ENCODE measurements at places on chromosomes 6 and 20.
A peak's percentile ranks its signal among the peaks of the same experiment; 100 is the strongest.

DNA sequence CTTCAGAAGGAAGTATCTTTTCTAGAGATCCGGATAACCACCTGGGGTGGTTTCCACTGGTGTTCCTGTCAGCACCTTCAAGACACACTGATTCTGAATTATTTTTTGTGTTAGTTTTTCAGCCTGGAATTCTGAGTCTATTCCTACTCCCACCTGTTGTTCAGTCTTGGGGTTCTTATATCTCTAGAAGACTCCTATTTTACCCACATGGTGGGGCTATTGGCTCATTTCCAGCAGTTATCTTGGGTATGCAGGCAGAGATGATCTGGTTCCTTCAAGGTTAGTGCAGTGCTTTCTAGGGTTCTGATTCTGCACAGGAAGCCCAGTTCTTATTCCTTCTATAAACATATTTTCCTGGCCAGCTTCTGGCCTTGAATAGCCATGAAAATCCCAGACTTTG, 175.6 kb upstream of the PDE7B start:
- no peak for DNase-seq

DNA sequence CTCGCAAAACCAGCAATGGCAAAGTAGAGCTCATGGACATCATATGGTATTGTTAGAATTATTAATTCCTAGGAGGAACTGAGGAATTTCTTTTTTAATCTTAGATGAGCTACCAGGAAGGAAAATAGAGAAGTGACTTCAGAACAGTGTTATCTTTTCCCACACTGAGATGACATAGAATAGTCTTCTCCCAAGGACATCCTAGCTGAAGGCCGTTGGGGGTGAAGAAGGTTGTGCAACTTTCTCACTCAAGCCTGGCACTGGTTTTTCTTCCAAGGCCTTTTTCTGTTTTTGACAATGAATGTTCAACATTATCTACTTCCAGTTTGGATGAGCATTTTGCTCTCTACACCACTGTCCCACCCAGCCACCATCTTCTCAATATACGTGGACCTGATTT, 35.8 kb upstream of the MAS1 start:
- DNase-seq: no peak

DNA sequence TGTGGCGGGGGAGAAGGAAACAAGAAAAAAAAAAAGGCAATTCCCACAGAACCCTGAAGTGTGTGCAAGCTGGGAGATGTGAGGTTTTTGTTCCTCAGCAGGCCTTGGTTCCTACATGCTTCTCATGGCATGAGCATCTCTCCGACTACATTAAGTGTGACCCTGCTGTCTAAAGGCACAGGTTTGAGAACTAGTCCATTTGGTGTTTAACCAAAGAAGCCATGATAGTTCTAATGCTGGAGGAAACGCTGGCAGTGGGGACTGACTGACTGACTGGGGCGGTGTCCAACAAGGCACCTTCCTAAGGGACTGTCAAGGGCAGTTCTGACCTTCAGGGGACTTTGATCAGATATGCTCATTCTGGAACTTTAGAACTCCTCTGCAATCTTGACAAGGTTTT, 3.8 kb downstream of the TXNDC5 start:
- no peak for DNase-seq

DNA sequence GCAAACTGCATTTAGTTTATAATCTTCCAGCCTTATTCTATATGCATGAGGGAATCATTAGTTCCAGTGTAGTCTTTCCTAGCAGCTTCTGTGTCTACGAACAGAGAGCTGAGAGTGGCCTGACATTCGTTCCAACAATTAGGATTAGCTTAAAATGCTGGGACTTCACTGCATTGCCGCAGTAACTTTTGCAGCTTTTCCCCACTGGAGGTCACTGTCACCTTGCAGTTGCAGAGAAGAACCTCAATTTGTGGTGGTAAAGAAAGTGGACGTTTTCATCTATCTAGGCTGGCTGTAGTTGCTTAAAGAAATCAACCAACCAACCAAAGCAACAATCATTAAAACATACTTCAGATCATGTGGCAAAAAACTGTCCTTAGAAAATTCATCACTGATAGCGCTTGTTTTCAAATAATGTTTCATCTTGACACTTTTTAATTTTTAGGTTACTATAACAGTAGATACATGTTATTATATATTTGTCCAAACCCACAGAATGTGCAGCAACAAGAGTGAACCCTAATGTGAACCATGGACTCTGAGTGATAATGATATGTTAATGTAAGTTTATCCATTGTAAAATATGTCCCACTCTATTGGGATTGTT, 12.2 kb downstream of the MYLK4 start:
- DNase-seq: peak; percentile 25

GRCh38 chr6:87407561-87407900, 241 bp upstream of the CFAP206 start:
- peak; percentile 50 for DNase-seq

- no peak for DNase-seq
Measured at GRCh38 chr6:25171301-25171700, 107.9 kb upstream of the CARMIL1 start.

DNA sequence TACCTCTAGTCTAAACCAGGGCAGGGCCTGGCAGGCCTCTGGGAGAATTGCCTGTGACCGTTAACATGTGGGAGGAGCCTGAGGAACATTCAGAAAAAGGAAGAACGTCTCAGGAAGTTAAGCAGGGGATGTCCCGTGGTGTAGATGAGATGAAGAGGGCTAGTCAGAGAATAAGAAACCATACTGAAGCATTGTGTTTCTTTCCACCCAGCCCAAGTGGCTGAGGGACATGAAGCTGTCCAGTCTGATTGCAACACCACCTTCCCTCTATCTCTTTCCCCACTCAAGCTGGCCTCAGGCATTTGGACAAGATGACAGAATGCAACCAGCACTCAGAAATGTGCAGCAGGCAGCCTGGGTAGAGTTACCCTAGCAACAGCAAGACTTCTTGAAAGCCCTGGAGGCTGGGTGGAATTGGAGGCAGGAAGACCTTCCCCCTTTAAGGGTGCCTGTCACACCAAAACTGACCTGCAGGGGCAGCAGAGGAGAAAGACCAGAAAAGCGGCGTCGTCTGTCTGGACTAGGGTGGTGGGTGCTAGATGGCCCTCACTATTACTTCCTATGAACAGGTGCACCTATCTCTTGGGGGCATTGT, 186.1 kb downstream of the UNC5CL start:
- DNase-seq: no peak

GRCh38 chr6:136923954-136924673, 2.0 kb downstream of the SLC35D3 start:
- no peak for DNase-seq

DNA sequence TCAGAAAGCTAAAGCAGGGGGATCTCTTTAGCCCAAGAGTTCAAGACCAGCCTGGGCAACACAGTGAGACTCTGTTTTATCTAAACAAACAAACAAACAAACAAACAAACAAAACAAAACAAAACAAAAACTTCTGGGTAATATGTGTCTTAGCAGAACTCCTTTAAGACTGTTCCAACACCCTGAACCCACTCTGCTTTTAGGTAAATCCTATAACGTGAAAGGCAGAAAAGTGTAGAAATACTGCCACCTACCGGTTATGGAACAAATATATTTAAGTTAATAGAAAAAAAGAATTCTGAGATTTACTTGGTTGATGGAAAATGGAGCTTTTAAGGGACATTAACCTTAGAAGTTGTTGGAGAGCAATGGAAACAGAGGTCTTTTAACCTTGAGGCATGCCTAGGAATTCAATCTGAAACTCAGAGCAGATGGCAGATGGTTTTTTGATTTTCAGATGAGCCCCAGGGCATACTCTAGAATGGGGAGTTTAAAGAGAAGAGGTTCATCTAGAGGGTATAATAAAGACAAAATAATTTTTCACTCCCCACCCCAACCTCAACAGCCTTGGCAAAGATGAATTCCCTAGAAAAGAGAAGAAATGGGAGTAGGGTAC, 38.5 kb downstream of the SOD2 start:
- DNase-seq: peak; percentile 64

GRCh38 chr6:3908223-3908622, 59.0 kb downstream of the FAM50B start:
- no peak for DNase-seq

GRCh38 chr6:92126088-92126487, 1293.3 kb downstream of the EPHA7 start:
- DNase-seq: no peak

- DNase-seq: no peak
Measured at GRCh38 chr6:151357758-151358436, 33.5 kb downstream of the ZBTB2 start.

DNA sequence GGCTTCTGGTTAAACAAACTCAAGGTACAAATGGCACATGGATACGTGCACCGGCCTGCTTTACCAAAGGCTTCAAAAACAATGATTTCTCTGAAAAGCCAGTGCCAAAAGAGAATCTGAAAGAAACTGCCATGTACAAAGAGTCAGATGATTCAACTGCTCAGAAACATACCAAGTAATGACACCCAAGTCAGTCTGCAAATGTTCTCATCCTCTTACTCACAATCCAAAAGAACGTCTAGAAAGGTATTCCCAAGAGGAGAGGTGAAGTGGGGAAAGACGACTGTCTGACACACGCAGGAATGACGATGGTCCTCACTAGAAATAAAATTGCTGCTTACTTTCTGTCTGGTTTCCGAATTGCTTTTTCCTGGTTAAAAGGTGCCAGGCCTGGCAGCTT, 52.9 kb downstream of the NFATC2 start:
- no peak for DNase-seq

DNA sequence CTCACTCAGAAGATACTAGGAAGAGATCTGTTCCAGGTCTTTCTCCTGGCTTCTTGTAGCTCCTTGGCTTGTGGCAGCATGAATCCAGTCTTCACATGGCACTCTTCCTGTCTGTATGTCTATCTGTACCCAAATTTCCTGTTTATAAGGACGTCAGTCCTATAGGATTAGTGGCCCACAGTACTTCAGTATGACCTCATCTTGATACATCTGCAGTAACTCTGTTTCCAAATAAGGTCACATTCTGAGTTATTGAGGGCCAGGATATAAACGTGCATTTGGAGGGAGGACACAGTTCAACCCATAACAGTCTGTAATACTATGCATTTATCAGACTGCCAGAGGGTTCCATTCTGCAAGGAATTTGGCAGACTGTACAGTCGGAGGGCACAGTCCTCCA, 57.6 kb upstream of the DYNLRB1 start:
- DNase-seq: no peak

- no peak for DNase-seq
Measured at GRCh38 chr6:133621751-133622150, 267.2 kb upstream of the TCF21 start.

GRCh38 chr20:48381353-48382120, 446.3 kb downstream of the PREX1 start:
- DNase-seq: no peak

DNA sequence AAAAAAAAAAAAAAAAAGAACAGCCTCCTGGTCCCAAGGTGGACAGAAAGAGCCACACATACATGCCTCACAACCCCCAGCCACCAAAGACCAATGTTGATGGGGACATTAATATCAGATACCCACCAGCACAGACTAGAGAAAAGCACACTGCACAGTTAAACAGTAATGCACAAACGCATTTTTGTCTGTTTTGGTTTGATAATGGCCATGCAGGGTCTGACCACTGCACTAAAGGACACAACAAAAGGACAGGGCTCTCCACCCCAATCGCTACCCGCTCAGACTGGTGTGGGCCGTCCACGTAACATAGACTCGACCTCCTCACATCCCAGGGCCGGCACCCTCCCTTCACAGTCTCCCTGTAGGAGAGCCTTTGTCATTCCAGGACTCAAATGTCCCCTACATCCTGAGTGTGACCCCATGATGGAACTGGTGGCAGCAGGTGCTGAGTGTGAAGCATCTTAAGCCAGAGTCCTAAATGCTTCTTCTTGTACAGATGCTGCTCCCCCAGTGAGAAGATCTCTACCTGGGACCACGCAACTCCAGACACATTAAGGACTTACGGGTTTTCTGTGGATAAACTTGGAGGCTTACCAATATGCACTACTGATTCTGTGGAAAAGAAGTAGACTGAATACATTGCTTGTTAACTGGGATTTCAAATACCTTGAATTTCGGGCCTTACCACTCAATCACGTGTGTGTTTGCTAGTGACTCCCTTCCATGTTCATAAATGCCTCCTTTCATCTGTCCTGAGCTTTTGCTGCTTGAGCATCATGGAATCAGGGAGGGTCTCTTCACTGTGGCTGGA, 28.0 kb downstream of the RRBP1 start:
- DNase-seq: no peak

DNA sequence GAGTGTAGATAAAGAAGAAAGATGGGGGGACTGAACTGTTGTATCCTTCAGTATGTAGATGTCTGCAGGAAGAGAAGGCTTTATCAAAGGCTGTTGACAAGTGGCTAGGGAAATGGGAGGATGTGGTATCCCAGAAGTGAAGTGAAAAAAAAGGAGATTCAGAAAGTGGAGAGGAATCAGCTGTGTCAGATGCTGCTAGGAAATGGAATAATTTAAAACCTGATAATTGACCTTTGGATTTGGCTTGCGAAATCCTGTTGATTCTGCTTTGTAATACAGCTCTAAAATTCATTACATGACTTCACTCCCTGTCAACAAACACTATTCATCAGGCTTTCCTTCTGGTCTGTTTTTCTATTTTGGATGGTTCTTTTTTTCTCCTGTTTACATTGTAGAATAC, 41.7 kb downstream of the PHF3 start:
- DNase-seq: no peak

All from NCI-H2171 (cell line).